ENCODE measurements at places on chromosomes 3 and 15. TPM values are rescaled to one million over a fixed set of nuclear protein-coding genes. Genes with fewer than 3 reads are reported as not detected.

Gene EPB42
- total RNA-seq: not detected

Gene VEPH1
- total RNA-seq: 27.4 TPM

Gene MME
- 50.4 TPM for total RNA-seq

Gene NOX5
- total RNA-seq: 0.27 TPM

Gene PEX11A
- 8.7 TPM for total RNA-seq

Gene ASTE1
- 7.5 TPM for total RNA-seq

Gene CEMIP
- total RNA-seq: 249 TPM

Gene UTS2B
- not detected for total RNA-seq

Gene KBTBD13
- total RNA-seq: not detected

Gene LHFPL4
- total RNA-seq: not detected
